ENCODE measurements at places on chromosomes 7 and 10. TPM values are rescaled to one million over a fixed set of nuclear protein-coding genes. Genes with fewer than 3 reads are reported as not detected.

- DNase-seq: peak; percentile 31
Measured at GRCh38 chr7:33050535-33051318, 11.8 kb downstream of the NT5C3A start.

DNA sequence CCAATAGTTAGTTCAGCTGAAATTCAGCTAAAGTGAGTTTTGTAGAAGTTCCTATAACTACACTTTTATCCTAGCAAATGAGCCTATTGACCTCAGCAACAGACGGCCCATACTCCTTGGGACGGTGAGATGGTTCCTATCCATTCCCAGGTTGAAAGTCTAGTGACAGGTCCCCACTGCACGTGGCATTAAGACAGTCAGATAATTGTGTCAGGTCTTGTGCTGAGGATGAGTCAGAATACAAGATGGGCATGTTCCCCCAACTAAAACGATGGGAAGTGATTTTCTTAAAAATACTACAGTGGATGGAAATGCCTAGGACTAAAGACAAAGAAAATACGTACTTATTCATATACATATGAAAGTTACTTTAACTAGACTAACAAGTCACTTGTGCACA, 2.1 kb downstream of the CAV1 start:
- DNase-seq: no peak

DNA sequence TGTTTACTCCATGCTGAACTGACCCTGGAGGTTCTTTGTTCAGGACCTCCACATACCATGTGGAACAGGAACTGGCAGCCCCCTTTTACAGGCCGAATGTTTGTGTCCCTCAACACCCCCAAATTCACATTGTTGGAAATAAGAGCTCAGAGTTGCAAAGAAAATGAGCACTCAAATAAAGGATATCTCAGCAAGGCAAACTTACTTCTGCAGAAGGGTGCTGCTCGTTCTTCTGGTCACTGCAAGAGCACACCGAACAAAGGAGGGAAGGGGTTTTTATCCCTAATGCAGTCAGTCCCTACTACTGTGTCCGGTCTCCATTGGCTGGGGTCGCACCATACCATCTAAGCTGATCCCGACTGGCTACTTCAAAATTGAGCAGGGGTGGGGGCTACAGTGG, 68.1 kb downstream of the PYROXD2 start:
- DNase-seq: no peak

ZNF467 gene
- polyA plus RNA-seq: 11.6 TPM

All from spinal cord (tissue), 10 donors.